ENCODE measurements at places on chromosomes 6 and 20.

DNA sequence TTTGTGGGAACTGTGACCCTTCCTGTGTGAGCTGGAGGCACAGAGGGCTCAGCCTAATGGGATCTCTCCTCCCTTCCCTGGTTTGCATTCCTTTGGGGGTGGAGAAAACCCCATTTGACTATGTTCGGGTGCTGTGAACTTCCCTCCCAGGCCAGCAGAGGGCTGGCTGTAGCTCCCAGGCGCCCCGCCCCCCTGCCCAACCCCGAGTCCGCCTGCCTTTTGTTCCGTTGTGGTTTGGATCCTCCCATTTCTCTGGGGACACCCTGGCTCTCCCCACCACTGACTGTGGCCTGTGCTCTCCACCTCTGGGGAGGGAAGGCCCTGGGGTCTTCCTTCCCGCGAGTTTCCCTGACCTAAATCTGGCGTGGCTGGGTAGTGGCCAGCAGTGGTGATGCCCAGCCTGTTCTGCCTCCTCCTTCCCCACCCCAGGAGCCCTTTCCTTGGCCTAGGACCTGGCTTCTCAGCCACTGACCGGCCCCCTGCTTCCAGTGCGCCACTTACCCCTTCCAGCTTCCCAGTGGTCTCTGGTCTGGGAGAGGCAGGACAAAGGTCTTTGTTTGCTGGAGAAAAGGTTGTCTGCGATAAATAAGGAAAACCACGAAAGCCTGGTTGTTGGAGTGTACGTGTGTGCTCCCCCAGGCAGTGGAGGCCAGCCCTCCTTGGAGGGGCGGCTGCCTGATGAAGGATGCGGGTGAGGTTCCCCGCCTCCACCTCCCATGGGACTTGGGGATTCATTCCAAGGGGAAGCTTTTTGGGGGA lies 4.9 kb downstream of the VEGFA start:
- peak; percentile 90 for DNase-seq

DNA sequence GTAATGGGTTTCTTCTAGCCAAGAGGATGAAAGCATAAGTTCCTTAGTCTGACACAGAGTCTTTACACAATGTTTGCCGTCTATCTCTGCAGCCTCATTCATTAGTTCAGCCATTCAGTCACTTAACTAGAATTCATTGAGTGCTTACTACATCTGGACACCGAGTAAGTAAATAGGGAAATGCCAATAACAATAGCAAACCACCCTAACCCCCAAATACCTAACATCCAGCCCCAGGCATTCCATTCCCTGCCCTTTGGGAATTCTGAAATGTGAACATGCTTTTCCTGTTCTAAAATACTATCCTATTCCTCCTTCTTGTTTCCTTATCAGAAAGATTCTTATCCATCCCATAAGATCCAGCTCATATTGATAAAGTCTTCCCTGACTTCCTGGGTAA lies 277.6 kb upstream of the RNF217 start:
- no peak for DNase-seq

DNA sequence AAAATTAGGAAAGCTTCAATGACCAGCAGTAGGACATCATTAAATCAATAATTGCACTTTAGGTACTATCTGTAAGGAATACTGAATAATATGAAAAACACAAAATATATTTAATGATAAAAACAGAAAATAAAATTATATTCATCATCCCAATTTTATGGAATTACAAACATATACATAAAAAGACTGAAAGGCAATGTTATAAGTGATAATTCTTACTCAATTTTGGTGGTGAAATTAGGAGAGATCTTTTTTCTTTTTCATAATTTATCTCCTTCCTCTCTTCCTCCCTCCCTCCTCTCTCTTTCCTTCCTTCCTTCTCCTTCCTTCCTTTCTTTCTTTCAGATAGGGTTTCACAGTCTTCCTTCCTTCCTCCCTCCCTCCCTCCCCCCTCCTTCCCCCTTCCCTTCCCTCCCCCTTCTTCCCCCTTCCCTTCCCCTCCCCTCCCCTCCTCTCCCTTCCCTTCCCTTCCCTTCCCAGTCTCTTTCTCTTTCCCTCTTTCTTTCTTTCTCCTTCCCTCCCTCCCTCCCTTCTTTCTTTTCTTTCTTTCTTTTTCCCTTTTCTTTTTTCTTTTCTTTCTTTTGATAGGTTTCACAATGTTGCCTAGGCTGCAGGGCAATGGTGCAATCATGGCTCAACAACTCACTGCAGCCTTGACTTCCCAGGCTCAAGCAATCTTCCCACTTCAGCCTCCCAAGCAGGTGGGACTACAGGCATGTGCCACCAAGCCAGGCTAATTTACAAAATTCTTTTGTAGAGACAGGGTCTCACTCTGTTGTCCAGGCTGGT lies 36.8 kb downstream of the RSPH3 start:
- DNase-seq, result no peak

DNA sequence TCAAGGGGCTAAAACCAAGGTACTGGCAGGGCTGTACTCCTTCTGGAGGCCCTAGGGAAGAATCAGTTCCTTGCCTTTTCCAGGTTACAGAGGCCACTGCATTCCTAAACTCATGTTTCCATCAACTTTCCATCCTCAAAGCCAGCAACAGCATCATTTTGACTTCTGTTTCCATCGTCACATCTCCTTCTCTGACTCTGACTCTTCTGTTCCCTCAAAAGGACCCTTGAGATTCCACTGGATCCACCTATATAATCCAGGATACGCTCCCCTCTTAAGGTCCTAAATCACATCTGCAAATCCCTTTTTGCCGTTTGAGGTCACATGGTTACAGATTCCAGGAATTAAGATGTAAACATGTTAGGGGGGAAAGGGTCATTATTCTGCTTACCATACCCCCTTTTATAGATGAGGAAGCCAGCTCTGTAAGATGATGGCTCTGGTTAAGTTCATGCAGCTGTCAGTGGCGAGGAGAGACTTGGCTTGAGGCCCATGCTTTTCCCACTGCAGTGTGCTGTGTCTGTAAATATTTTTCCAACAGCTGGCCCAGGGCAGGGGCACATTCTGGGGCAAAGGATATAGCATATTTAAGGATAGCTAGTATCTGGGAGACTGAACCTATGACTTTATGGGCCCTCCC lies 114.6 kb downstream of the TNFRSF21 start:
- no peak for DNase-seq

- DNase-seq, result no peak
Measured at GRCh38 chr6:166005944-166006899, 161.4 kb downstream of the TBXT start.

DNA sequence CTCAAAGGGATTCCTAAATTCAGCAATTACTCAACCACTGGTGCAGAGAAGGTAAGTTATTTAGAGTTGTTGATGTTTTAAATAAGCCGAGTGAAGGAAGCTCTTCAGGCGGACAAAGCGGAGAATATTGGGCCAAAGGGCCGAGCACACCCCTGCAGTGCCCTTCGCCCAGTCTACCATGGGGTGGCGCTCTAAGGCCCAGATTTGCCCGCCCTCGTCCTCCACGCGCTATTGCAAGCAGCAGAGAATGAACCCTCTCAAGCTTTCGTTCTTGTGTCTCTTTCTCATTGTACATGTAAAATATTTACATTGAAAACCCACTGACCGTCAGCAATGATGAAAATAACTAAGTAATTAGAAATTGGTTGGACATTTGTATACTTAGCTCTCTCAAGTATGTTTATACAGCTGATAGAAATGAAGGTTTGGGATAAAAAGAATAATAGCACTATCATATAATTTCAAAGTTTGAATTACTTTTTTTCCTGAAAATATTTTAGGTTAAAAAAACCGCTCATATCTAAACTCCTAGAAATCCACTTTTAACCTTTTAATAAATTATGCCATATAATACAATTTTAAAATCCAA lies 195.0 kb upstream of the CEP162 start:
- peak; percentile 9 for DNase-seq

- peak; percentile 40 for DNase-seq
Measured at GRCh38 chr20:36728986-36729385, 16.9 kb downstream of the NDRG3 start.

DNA sequence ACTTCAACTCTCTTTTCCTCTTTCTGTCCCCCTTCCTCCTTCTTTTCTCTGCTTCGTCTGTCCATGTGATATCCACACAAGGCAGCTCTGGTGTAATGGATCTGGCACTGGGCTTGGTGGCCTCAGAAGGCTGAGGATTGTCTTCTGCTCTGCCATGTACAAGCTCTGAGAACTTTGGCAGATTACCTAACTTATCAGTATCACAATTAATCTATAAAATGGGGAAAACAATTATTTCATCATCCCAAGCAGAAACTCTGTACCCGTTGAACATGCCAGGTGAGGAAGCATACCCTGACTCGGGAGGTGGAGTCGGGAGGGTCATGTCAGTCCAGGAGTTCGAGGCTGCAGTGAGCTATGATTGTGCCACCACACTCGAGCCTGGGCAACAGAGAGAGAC lies 10.6 kb downstream of the RNF144B start:
- DNase-seq, result no peak

DNA sequence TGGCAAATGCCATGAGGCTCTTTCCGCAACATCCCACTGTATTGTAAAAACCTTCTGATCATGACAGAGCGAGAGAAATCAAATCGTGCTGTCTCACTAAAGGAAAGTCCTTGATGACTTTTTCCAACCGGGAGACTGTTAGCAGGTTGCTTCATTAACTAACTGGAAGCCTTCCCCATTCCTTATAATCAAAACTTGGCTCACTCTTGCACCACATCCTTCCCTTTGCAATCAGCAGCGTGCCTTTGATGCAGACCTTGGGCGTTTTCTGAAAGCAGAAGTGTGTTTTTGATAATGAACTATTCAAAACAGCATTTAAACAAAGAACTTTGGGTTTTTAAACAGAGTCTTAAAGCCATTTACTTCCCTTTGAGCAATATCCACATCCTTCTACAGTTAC lies 96.2 kb upstream of the CNR1 start:
- DNase-seq, result no peak
